ENCODE measurements at places on chromosomes 1 and 21.

GRCh38 chr1:226682871-226683814 is 55.9 kb downstream of the ITPKB start:
- DNase-seq = no peak

GRCh38 chr1:90989990-90990389 is 31.8 kb downstream of the ZNF644 start:
- DNase-seq = no peak

- no peak for DNase-seq
Observed at GRCh38 chr1:9823693-9823942, 147 bp downstream of the CLSTN1 start.

- DNase-seq = no peak
Observed at GRCh38 chr1:27147842-27148518, 6.9 kb downstream of the SLC9A1 start.

GRCh38 chr1:70382682-70383081 is 28.2 kb upstream of the ANKRD13C start:
- no peak for DNase-seq

DNA sequence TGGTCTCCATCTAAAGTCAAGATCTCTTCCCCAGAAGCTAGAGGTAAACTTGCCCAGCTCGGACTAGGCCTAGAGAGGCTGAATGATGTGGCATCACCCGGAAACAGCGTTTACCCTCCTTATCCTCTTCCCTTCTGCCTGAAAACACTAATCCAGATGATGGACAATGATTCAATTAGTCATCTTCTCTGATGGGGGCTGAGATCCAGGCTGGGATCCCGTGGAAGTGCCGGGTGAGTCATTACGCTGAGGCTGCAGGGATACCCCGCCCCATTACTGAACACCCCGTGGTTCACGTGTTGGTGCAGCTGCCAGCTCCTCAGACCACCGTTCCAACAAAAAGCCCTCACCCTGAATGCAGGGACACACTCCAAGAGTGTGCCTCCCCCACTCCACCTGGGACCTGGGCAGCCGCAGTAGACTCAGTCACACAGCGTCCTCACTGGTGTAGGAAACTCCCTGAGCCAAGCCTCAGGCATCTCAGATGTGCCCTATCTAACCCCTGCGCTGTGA is 2.0 kb downstream of the S100A6 start:
- DNase-seq = no peak

DNA sequence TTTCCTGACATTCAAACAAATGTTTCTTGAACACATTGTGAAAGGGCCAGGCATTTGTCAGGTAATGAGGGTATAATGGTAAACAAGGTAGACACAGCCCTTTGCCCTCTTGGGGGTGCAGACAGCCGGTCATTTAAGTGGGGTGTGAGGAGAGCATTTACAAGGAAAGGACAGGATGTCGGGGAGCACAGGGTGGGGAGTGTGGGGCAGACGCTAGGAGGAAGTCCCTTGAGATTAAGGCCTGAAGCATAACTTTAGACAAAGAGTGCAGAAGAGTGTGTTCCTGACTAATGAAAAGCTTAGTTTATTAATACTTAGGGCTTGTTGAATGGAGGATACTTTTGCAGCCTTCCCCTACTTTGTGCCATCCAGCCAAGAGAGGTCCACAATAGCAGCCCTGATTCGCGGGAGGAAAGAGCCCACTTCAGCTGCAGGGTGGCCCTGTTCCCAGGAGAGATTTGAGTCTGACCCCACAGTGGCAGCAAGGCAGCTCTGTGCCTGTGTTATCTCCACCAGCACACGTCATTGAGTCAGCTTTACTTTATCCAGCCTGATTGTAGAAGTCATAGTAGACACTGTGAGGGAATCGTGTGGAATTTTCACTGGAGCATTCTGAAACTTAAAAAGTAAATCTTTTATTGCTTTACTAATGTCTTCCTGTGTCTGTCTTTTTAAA is 35.1 kb downstream of the MPZL1 start:
- no peak for DNase-seq

DNA sequence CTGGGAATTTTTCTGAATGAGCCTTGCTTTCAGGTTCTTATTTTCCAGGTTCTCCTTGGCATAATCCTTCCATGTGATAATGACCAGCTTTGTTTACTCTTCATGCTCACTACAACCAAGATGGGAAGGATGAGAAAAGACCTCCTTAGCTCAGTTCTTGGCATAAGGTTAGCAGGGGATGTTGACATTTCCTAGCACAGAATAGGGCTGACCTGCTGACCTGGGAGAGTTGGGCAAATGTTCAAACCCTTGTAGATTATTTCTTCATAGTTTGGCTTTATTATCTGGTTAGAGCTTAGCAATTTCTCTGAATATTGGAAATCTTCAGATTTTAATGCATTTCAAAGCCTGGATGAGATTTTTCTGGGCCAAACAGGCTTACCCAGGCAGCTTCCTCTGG is 23.6 kb upstream of the SYT6 start:
- DNase-seq = no peak

GRCh38 chr1:156805766-156806511 is 10.7 kb downstream of the SH2D2A start:
- no peak for DNase-seq

GRCh38 chr1:226223157-226223785 is at the start of gene MIXL1:
Gene MIXL1, plus strand, starts transcription at chr1:226223664. Its CDS starts 18 bp downstream, at chr1:226223682.
- no peak for DNase-seq

DNA sequence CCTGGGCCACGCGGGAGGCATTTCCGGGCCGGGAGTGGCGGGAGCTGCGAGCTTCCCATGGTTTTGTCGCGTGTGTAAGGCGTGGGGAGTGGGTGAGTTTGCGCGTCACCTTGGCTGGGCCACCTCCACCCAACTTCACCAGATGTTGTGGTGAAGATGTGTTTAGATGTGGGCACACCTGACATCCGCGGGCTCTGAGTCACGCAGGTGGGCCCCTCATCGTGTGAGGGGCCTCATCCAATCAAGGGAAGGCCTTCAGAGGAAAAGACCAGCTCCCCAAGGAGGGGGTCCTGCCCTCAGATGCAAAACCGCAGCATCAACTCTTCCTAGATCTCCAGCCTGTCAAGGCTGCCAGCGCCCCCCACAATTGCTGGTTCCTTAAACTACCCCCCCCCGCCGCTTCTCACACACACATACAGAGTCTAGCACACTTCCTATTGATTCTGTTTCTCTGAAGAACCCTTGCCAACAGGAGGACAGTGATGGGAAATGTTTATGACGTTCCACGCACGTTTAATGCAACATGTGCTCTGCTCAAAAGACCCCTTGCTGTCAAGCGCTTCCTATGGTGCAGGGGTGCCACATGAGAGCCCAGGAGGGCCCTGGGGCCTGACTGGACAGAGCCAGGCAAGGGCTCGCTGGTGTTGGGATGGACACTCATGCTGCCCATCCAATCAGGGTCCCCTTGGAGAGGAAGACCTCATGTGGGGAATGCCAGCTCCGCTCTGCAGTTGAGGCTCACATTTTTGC is 11.9 kb downstream of the ACTRT2 start:
- DNase-seq = peak; percentile 6

DNA sequence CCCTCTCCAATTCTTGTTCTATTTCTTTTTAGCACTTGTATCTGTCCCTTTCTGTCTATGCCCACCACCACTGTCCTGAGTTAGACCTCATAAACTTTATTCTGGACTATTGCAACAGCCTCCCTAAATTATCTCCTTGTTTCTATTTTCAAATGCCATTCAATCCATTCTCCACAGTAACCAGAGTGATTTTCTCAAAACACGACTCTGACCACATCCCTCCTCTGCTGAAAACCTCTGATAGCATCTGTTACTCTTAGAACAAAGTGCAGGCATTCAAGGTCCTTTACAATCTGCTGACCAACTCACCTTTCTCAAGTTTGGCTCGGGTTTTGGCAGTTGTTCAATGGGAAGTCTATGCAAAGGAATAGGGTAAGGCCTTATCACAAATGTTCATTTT is 22.8 kb upstream of the GPX7 start:
- DNase-seq = no peak

DNA sequence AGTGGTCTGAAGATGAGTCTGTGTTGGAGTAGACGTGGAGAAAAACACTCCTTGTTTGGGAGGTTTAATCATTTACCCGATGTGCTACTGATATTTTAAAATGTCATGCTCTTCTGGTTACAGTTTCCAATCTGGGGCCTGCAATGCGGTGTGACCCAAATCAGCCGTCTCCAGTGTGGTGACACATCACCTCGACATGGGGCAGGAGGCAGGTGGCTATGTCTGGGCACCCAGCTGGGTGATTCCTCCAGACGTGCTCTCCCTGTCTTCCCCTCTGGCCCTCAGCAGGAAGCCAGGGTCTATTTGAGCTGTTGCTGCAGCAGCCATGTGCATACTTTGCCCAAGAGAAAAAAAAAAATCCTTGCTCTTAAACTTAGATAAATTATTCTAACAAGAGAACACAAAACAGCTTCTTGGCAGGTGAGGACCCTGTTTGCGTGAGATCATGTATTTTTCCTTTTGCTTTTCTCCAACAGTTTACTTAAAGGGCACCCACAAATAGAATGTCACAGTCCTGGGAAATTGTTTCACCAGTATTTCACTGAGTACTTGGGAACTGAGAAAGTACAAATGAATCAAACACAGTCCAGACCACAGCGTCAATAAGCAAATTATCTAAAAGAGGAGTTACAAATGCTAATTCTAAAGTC is 38.9 kb upstream of the MAP10 start:
- DNase-seq = no peak

- DNase-seq = no peak
Observed at GRCh38 chr1:229863651-229864545, 203.1 kb upstream of the GALNT2 start.

DNA sequence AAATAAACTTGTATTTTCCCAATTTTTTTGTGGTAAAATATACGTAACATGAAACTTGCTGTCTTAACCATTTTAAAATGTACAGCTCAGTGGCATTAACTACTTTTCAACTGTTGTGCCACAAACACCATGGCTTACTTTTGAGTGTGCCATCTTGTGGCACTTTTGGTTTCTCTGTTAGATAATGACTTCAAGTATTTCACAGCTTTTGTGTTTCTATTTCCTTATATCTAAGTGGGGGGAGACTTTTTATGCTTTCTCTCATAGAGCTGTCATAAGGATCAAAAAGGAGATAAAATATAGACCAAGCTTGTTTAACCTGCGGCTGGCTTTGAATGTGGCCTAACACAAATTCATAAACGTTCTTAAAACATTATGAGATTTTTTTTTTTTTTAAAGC is 44.3 kb downstream of the CDC14A start:
- no peak for DNase-seq

DNA sequence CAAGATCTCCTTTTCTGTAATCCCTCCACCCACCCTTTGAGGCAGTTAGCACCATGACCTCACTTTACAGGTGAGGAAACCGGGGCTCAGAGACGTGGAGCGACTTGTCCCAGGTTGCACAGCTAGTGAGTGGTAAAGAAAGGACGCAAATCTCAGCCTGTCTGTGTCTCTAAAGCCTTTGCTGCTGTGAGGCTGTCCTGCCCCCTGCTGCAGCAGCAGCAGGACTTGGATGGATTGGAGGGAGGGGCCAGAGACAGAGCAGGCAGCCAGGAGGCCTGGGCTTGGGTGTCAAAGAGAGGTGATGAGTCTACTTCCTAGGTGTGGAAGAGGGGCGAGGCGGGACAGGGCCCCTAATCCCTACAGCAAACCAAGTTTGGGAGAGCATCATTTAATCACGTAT is 69.6 kb downstream of the PTPRU start:
- DNase-seq = no peak

- no peak for DNase-seq
Observed at GRCh38 chr1:36306210-36306901, at the start of gene SH3D21. Gene SH3D21, plus strand, starts transcription at chr1:36306368. Its CDS starts 53 bp downstream, at chr1:36306421.

DNA sequence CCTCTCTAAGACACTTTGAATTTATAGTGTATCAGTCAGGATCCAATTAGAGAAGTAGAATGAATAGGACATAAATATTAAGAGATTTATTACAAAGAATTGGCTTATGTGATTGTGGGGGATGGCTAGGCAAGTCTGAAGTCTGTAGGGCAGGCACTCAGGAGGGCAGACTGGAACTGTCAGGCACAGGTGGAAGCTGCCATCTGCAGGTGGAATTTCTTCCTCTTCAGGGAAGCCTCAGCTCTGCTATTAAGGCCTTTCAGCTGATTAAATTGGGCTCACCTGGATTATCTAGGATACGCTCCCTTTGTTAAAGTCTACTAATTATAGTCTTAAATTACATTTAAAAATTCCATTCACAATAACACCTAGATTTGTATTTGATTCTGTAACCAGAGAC is 92.0 kb upstream of the HAO2 start:
- no peak for DNase-seq

GRCh38 chr1:18575620-18576019 is 55.0 kb upstream of the PAX7 start:
- peak; percentile 4 for DNase-seq

DNA sequence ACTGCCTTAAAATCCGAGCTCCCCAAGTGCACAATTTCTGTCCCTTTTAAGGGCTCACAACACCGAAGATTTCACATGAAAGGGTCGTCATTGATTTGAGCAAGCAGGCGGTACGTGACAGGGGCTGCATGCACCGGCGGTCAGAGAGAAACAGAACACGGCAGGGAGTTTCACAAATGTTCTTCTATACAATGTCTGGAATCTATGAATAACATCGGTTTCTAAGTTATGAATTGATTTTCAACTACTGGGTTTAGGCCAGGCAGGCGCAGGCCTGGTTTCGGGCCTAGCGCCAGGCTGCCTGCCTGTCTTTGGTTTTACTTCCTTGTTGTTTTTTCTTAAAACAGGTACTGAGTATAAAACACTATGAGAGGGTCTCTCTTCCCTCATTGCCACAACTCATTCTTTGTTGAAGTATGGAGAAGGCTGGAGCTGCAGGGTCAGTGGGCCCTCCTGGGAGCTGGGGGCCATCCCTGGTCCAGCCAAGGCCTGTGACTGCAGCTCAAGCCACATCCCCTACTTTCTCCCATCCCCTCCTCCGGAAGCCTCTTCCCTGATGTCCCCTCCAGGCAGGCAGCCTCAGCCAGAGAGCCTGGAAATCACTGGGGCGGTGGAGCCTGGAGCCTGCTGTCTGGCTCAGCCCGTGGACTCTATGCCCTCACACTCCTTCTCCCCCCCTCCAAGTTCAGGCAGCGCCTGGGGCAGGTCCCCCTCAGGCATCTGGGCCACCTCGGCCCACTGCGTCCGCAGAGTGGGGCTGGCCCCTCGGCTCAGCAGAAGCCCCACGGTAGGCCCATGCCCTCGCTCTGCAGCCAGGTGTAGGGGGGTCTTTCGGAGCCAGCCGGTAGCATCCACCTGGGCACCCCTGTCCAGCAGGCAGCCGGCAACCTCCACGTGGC is 2.4 kb downstream of the ANKRD65 start:
- no peak for DNase-seq

- DNase-seq = no peak
Observed at GRCh38 chr1:84370266-84370665, 28.0 kb upstream of the DNASE2B start.

DNA sequence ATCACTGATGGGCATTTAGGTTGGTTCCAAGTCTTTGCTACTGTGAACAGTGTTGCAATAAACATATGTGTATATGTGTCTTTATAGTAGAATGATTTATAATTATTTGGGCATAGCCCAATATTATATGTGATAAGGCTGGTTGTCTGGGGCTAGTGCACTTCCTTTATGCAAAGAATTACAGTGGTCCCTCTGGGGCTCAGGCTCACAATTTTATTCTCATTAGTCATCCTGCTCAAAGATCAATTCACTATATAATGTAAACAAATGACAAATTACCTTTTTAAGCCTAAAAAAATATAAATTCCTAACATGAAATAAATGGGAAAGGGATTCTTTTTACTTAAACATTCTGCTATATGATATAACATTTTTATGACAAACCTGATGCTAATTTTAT is 5.0 kb downstream of the PLPPR4 start:
- DNase-seq = no peak

- peak; percentile 46 for DNase-seq
Observed at GRCh38 chr1:110672001-110672752, 2.6 kb downstream of the KCNA3 start.

GRCh38 chr1:24389231-24389678 is 24.3 kb downstream of the STPG1 start:
- no peak for DNase-seq

All from activated CD8-positive, alpha-beta memory T cell treated with anti-CD3 and anti-CD28 coated beads for 4 hours (primary cell).